ENCODE measurements at places on chromosomes 1 and 21.
A peak's percentile ranks its signal among the peaks of the same experiment; 100 is the strongest.

DNA sequence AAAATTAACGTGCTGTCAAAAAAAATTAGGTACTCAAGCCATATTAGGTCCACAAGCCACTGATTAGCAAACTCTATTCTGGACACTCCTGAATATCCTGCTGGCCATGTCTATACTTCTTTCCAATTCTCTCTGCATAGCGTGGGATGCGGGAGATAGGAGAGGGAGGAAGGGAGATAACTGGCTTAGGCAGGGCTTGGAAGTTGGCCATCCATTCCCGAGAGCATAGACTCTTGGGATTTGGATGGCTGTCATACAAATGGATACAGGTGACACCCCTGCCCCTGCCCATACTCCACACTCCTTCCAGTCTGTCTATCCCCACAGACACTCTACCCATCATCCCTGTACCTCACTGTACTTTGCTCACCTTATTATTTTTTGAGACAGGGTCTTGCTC, 2.3 kb upstream of the PRELP start:
- DNase-seq, result no peak

DNA sequence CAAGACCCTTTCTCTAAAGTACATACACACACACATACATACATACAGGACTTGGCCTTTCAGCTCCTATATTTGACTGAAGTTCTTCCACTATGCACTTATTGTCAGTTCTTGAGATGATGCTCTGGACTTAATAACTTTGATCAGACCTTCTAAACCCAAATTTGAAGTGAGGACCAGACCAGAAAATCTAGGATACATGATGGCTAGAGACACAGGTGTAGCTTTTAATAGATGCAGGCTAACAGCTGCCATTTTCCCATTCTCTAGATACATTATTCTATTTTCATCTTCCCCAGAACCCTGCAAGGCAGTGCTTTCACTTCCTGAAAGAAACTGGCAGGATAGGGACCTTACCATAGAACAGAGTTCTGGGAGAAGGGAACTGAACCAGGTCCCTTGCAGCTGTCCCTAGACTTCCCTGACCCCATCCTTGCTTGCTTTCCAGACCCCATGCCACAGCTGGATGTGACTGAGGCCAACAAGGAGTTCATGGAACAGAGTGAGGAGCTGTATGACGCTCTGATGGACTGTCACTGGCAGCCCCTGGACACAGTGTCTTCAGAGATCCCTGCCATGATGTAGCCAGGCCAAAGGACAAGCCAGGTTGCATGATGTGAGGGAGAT, 14.9 kb upstream of the RAB42 start:
- no peak for DNase-seq

DNA sequence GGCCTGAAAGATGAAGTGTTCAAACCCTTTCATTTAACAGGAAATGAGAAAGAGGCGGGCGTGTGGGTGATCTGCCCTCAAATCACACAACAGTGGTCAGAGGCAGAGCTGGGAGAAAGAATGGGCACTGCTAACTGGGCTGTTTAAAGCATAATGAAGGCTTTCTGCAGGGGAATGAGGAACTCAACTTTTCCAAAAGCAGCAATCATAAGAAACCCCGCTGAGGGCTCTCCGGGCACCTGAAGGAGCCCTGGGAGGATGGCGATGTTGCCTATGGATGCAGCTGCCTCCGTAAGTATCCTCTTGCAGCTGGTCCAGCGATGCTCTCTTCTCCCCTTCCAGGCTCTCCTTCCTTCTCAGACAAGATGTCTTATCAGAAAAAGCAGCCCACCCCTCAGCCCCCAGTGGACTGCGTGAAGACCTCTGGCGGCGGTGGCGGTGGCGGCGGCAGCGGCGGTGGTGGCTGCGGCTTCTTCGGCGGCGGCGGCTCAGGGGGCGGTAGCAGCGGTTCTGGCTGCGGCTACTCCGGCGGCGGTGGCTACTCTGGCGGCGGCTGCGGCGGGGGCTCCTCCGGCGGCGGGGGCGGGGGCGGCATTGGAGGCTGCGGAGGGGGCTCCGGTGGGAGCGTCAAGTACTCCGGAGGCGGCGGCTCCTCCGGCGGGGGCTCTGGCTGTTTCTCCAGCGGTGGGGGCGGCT, 1.2 kb downstream of the LORICRIN start:
- no peak for DNase-seq

DNA sequence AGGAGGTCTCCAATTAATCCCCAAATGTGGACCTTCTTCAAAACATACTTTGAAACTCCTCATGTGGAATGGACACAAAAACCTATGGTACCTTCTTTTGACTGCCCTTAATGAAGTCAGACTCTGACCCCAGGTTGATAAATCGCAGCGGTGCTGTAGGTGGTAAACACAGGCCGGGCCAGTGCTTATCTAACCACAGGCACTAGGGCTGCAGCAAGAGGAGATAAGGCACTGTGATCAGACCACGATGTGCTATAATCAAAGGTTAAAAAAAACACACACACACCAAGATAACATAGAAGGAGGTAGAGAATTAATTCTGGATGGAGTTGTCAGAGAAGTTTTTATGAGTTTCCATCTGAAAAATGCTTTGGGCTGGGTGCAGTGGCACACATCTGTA, 52.3 kb upstream of the SIPA1L2 start:
- no peak for DNase-seq

GRCh38 chr1:175314300-175314699, 121.7 kb upstream of the KIAA0040 start:
- no peak for DNase-seq

GRCh38 chr1:173445164-173445563, 32.0 kb upstream of the PRDX6 start:
- DNase-seq, result no peak

DNA sequence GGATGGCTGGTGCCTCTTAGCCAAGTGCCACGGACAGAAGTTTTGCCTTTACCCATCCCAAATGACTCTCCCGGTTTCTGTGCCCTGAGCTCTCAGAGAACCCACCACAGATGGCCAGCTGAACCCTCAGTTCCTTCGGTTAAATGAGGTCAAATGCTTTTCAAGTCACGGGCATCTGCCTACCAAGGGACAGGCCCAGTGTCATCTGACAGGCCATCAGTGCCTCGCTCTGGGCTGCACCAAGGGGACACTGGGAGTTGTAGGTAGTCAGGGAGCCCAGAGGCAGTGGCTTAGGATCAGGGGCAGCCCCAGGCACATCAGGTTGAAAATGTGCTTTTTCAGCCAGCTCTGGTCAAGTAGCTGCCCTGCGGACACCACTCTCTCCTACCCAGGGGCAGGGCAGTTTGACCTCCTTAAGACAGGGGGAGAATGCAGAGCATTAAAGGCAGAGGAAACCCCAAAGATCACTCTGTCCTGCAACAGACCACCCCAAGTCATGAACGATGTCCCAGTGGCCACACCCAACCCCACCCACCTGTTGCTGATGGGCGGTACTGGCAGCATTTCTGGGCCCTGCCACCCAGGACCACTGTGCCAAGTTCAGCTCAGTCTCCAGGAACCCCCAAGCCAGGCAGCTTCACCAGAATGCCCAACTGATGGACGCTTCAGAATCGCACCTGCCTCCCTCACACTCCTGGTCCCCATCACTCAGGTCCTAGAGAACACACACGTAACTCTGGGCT, 60.7 kb downstream of the CASZ1 start:
- no peak for DNase-seq

DNA sequence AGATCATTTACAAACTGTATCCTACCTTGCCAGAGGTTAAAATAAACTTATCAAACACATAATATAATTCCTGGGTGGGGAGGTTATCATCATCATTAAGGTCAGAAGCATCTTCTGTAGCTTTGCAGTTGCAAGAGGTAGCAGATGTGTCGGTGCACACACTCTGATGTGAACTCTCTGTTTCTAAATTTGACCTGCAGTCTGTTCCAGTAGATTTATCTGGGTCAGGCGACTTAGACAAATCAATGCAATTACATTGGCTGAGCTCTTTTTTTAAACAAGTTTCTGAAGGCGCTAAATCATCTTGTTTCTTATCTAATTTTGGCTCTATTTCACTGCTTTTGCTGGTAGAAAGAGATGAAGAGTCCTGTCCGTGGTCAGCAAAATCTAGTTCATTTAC, 70.4 kb downstream of the PRPF38A start:
- no peak for DNase-seq

DNA sequence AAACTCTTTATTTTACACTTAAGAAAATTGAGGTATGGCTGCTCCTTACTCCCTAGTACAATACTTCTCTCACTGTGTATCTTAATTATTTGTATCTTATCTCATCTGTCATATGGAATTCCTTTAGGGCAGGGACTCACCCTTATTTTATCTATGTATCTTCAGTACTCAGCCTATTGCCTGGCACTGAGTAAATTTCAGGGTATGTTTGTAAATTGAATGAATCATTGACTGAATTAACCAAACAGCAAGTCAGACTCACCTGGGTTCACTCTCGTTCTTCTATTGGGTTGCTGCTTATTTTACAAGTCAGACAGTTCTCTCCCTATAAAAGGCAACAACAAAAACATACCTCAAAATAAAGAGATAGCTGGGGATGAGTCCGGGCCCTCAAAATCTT, 63.8 kb downstream of the LAMC1 start:
- DNase-seq, result no peak

GRCh38 chr21:25370311-25370744, 237.0 kb downstream of the MRPL39 start:
- DNase-seq, result peak; percentile 99

DNA sequence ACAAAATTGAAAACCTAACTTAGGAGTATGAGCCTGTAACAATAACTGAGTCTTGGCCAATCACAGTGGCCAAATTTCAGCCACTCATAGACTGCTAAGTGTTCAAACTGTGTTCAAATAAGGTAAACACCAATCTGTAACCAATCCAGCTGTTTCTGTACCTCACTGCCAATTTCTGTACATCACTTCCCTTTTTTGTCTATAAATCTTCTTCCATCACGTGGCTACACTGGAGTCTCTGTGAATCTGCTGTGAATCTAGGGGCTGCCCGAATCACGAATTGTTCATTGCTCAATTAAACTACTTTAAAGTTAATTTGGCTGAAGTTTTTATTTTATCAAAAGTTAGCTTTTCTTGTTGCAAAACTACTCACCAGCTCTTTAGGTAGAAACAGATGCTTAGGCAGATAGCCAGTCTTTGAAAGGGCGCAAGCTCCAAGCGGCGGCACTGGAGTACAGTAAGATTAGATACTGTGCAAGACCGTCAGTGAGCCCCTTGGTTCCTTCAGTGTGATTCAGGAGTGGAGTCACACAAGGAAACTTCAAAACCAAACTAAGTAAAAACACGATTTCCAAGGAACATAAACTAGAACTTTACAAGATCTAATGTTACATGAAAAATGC, 43.2 kb upstream of the ADGRL2 start:
- DNase-seq, result peak; percentile 10

DNA sequence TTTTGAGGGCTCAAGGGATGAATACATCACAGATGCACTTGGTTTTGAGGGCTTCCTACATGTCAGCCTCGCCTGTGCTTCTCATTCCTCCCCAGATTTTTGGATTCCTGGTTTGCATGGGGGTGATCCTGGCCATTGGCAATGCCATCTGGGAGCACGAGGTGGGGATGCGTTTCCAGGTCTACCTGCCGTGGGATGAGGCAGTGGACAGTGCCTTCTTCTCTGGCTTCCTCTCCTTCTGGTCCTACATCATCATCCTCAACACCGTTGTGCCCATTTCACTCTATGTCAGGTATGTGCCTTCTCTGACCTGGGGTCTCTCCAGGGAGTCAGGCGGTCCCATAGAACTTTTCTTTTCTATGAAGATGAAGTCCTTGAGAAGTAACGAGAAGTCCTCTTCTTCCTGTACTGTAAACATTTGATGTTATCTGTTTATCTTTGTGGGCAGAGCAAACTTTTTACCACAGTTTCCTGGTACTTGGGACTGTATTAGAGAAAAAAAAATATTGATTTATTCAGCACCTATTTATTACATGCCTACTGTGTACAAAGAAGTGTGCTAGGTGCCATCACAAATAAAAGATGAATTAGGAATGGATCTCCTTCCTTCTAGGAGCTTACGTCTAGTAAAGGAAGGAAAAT, 12.0 kb downstream of the ATP8B2 start:
- no peak for DNase-seq

GRCh38 chr1:64100791-64101190, 102.6 kb upstream of the UBE2U start:
- DNase-seq, result no peak

Data from fibroblast of skin of right biceps (primary cell).